CD4-positive, alpha-beta T cell treated with Interleukin-6 at 100 ng/mL for 8 hours (primary cell): ENCODE measurements at places on chromosomes 13 and 19.
A peak's percentile ranks its signal among the peaks of the same experiment; 100 is the strongest.

- DNase-seq = no peak
These were observed 17.2 kb upstream of the USPL1 start for GRCh38 chr13:30600496-30600895.

- no peak for DNase-seq
These were observed 41.3 kb downstream of the RCBTB2 start for GRCh38 chr13:48491423-48492095.

- no peak for DNase-seq
These were observed at the start of gene LRRC25 for GRCh38 chr19:18397242-18398202. LRRC25 (minus strand) TSS chr19:18397622; CDS start chr19:18396963, 659 bp downstream.

GRCh38 chr13:25840261-25840660 is 211.6 kb downstream of the SHISA2 start:
- DNase-seq = no peak

- no peak for DNase-seq
These were observed 26.8 kb upstream of the CEBPG start for GRCh38 chr19:33346665-33347064.

GRCh38 chr13:25890671-25891212 is 161.1 kb downstream of the SHISA2 start:
- DNase-seq = no peak

- no peak for DNase-seq
These were observed 62.2 kb downstream of the ZAR1L start for GRCh38 chr13:32252812-32253438.

- no peak for DNase-seq
These were observed 512.2 kb downstream of the LMO7 start for GRCh38 chr13:76148374-76148773.

- no peak for DNase-seq
These were observed 143.9 kb upstream of the ZNF536 start for GRCh38 chr19:30228113-30228834.

DNA sequence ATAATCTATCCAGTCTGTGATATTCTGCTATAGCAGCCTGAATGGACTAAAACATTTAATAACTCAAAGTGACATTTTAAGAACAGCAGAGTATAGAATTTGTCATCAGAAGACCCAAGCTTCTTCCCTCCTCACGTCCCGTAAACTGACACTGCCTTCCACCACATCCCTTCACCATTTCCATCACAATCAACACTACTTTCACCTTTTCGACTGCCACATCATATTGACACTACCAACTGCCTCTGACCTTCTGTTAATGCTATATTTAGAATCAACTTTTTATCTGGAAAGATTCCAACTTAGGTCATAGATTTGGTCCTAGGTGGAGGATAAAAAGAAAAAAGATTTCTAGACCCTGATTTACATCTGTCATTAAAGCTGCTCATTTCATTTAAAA is 39.6 kb downstream of the STOML3 start:
- no peak for DNase-seq

GRCh38 chr13:68535329-68535728 is 1305.2 kb upstream of the PCDH9 start:
- DNase-seq = no peak

DNA sequence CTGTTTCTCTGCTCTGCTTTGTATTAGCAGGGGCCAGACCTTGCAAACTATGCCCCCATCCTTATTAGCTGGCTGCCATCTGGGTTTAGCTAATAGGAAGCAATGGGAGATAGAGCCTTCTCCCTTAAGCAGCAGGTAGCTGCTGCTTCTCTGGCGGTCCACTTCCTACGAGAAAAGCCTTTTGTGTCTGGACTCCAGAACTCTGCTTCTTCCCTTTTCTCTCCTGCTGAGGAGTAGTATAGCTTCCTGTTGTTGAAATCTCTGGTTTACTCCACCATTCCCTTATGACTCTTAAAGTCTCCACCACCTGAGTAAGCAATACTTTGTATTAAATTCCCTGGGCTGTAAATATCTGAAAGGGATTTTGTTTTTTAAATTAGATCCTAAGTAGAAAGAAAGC is 147.1 kb downstream of the DNAJC15 start:
- no peak for DNase-seq

GRCh38 chr19:19061506-19061905 is 2.3 kb upstream of the SLC25A42 start:
- no peak for DNase-seq

DNA sequence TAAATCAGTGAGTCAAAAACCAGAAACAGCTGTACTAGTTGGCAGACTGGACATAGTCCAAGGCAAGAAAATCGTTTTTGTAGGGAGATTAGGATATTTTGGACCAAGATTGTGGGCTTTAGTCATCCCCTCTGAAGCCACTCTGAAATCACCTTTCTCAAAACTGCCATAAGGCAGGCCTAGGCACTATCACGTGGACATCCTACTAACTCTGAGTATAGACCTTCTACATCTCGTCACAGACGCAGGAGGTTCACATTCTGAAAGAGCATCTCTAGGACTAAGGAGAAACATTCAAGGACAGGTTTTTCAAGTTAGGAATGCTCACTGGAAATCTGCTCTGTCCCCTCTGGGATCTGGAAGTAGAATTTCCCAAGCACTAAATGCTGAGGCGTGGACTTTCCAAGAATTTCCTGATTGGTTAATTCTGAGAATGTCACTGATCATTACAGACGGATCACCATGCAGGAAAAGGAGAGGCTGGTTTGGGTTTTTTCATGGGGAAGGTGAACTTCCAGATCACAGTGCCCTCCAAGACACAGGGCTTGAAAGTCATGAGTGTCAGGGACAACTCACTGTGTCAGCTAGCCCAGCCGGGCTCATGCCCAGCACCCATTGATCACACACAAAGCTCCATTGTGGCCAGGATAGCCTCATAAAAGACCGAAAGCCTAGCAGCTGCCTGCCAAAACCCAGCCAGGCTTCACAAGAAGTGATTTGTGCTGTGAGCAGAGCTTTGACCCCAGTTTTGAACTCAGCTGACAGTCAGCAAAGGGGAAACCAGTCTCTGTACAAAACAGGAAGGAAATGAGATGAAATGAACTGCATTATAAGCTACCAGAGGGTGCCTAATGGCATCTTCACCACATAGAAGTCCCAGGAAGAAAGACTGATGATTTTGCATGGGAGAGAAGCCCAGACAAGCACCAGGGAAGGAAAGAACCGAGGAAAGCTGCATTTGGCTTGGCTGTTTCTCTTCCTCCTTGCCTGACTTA is 2.7 kb upstream of the RUBCNL start:
- peak; percentile 6 for DNase-seq

DNA sequence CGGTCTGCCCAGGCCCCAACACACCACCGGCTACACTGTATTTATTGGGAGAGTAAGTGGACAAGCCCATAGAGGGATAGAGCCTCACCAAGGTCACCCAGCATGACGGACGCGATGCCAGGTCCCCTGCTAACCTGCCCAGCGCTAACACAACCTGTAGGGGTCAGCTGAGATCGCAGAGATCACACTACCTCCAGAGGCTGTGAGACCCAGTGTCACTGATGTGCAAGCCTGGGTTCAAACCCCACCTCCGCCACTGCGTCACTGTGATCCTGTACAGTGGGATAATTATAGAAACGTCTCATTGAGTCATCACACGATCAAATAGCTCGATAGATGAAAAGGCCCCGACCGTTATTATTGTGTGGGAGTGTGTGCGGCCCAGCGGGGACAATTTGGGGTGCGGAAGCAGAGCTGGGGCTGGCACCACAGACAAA is 10.6 kb upstream of the TLE2 start:
- no peak for DNase-seq

DNA sequence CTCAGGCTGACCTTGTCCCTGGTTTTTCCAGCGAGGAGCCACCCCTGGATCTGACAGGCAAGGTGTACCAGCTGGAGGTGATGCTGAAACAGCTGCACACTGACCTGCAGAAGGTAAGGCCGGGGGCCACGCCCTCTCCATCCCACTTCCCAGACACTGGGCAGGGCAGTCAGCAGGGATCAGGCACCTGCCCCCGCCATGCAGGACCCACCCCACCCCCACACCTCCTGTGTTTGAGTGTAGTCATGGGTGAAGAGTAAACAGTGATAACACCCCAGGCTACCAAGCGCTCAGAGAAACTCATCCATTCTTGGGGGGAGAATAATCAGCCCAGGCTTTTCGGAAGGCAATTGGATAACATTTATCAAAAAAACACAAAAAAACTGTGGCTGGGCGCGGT is 19.9 kb downstream of the DPF1 start:
- no peak for DNase-seq

DNA sequence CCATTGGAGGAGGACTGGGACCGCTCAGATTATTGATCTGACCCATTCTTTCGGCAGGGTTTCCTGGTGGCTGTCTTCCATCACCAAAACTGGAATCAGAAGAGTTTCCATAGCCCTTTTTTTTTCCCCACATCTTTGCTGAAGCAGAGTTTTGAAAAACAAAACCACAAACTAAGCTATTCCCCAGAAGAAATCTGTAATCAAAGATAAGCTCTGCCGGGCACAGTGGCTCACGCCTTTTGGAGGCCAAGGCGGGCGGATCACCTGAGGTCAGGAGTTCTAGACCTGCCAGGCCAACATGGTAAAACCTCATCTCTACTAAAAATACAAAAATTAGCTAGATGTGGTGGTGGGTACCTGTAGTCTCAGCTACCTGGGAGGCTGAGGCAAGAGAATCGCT is 4.2 kb upstream of the ICAM1 start:
- no peak for DNase-seq

- DNase-seq = no peak
These were observed 88.2 kb upstream of the TSC22D1 start for GRCh38 chr13:44664308-44664707.

- DNase-seq = no peak
These were observed 114.5 kb downstream of the POSTN start for GRCh38 chr13:37484056-37484455.

DNA sequence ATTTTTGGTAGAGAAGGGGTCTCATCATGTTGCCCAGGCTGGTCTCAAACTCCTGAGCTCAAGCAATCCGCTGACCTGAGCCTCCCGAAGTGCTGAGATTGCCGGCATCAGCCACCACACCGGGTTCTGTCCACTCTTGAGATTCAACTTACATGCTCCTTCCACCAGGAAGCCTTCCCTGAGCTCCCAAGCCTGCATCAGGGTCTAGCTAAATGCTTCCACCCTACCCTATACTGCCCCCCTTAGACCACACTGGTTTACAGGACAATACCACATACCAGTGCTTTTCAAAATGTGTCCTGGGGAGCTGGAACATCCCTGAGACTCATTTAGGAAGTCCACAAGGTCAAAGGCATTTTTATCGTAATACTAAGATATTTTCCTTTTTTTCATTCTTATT is 15.1 kb upstream of the CACNG8 start:
- no peak for DNase-seq

GRCh38 chr19:1860042-1860775 is 3.2 kb downstream of the KLF16 start:
- peak; percentile 63 for DNase-seq

GRCh38 chr19:610071-610800 is 20.6 kb downstream of the HCN2 start:
- peak; percentile 53 for DNase-seq

GRCh38 chr19:5959260-5960004 is 18.5 kb downstream of the RANBP3 start:
- no peak for DNase-seq

DNA sequence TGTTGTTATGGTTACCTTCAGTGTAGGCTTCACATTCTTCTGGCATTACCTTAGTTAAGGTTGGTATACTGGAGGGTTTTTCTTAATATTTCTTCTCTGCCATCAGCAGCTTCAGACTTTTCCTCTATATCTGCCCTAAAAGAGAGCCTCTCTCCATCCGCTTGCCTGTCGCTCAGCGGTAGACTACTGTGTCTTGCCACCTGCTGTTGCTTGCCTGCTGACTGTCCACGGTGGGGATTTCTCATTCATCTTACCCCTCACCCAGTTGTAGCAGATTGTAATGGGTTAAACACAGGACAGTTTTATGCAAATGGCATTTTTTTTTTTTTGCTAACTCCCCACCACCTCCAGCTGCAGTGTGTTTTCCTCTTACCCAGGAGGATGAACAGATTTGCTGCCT is 577.2 kb downstream of the SLITRK5 start:
- no peak for DNase-seq

DNA sequence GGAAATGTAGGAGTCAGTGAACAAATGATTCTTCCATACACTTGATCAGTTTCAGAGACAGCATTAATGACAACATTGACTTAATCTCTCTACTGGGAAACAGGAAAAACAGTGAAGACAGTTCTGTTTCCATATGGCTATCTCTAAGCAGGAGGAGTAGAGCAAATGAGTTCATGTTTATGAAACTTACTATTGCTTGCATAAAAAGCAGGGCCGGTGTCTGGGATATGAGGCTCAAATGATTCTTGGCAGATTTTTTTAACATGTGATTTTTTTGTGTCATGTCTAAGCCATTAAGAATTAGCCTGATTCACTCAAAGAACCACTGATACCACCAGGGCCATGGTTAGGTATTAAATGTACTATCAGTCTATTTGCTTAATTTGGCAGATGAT is 141.9 kb downstream of the SLC7A1 start:
- no peak for DNase-seq

- no peak for DNase-seq
These were observed 111.6 kb downstream of the RNF17 start for GRCh38 chr13:24875566-24875965.

DNA sequence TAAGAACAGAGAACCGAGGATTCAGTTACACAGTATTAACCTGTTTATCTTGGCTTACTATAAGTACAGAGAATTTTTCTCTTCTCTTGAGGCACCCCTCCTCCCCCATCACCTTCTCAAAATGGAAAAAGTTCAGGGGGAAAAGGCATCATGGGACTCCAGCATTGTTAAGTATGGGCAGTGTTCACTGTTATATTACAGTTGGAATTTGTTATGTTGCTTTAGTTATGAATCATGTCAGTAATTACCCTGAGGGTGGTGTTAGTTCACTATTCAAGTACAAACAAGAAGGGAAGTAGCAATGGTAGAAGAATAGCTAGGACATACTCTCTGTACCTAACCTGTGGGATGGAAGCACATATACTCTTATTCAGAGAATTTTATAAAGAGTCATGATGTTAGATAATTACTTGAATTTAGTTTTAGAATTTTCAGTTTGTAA is 12.0 kb downstream of the LPAR6 start:
- DNase-seq = peak; percentile 34

DNA sequence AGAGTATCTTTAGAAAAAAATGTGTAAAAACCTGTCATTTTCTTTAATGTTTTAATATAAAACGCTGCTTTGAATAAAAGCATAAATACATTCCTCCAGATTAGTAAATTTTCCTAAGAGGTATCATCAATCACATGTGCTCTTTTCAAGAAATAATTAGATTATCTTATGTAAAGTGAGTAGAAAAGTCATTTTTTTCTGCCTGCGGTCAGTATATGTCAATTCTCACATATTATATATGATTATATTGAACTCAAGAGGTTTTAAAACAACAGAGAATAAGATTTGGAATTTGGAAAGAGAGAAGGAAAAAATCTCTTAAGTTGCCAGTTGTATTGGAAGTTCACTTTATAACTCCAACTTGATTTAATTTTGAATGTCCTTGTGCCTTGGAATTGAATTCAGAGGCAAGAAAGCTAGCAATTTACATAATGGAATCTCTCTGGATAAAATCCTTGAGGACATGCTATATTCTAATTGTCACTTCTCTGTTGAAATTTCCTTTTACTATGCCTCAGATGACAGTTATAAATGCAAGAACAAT is 740.1 kb upstream of the SPRY2 start:
- no peak for DNase-seq
